ENCODE measurements at places on chromosomes 1 and 21. TPM values are rescaled to one million over a fixed set of nuclear protein-coding genes. Genes with fewer than 3 reads are reported as not detected.

The CR1L gene
- 30.9 TPM for total RNA-seq

- DNase-seq = no peak
Observed at GRCh38 chr1:7108251-7108650, 323.0 kb downstream of the CAMTA1 start.

- DNase-seq = no peak
Observed at GRCh38 chr1:244054924-244055263, 3.8 kb downstream of the ZBTB18 start.

The ZNF670 gene
- 2.3 TPM for total RNA-seq

GRCh38 chr1:229230140-229230892 is 40.6 kb upstream of the RAB4A start:
- DNase-seq = no peak

The DENND4B gene
- 13.1 TPM for total RNA-seq

- DNase-seq = no peak
Observed at GRCh38 chr21:27268290-27268689, 301.4 kb upstream of the ADAMTS5 start.

- DNase-seq = peak; percentile 68
Observed at GRCh38 chr1:23424293-23425192, at the start of gene TCEA3. Gene TCEA3, minus strand, starts transcription at chr1:23424748. Its CDS starts 115 bp downstream, at chr1:23424633.

The EXTL1 gene
- total RNA-seq = not detected

- DNase-seq = no peak
Observed at GRCh38 chr1:206803221-206803730, 31.0 kb upstream of the IL10 start.

GRCh38 chr1:18299441-18300338 is 181.0 kb upstream of the KLHDC7A start:
- no peak for DNase-seq

DNA sequence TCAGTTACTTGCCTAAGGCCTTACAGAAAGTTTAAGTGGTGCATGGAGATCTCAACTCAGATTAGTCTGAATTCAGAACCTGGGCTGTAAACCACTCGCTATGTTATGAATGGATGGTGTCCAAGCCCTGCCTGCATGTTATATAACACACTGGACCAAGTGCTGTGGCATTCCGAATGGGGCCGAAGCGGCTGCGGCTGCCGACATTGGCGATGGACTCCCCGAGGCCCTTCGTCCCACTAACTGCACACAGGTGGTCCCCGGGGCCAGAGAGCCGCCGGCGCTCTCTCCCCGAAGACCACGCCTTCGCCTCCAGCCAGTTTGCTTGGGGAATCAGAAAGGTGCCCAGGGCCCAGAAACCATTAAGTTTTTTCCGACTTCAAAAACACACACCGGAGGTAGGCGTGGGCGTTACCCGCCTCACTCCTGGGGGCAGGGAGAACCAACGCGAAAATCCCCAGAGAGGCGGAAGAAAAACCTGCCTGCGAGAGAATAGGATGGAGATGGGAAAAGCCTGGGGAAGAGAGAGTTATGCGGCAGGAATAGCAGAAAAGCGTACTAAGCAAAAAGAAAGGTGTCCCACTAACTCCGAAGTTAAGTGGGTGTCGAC is 579 bp upstream of the TENT5C start:
- DNase-seq = no peak

DNA sequence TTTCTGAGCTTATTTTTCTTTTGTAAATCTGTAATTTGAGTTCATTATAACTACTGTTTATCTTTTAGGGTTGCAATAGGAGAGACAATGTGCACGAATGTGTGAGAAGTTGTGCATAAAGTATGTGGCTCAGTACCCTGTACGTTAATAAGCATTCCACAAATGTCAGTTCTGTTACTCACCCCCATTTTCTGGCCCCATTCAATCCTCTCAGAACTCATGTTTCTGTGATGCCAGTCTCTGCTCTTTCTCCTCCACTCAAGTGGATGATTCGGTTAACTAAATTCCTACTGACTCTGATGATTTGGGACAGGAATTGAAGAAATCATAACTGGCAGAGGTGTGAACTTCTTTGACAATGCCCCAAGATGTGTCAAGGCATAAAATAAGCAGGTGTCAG is 10.2 kb upstream of the DMRTB1 start:
- no peak for DNase-seq

The OBSCN gene
- total RNA-seq = 5.6 TPM
